ENCODE measurements at places on chromosomes 11 and 22. TPM values are rescaled to one million over a fixed set of nuclear protein-coding genes. Genes with fewer than 3 reads are reported as not detected.

CRY2 gene
- 11.6 TPM for total RNA-seq

WT1 gene
- 4.4 TPM for total RNA-seq

OR52I1 gene
- not detected for total RNA-seq

ABTB2 gene
- 12.5 TPM for total RNA-seq

PIWIL4 gene
- total RNA-seq: not detected

SESN3 gene
- 0.58 TPM for total RNA-seq

SYCE3 gene
- total RNA-seq: not detected

All from A375 (cell line).